Pons (tissue), 1 donor: ENCODE measurements at places on chromosomes 4 and X.

DNA sequence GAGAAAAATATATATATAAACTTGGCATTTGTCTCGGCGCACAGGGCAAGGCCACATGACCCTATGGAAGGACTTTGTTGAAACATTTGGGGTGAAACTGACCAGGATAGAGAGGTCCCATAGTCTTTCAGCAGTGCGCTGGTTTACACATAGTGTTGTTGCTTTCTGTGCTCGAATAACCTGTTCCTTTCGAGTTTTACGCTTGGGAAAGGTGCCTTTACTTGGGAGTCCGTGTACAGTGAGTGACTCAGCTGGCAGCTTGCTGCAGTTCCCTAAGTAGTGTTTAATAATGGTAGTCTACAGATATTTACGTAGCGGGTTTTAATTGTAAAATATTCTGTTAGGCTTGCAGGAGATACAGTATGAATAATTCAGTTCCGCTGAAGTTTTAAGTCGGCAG, 578 bp downstream of the APOOL start:
- peak; percentile 5 for DNase-seq

DNA sequence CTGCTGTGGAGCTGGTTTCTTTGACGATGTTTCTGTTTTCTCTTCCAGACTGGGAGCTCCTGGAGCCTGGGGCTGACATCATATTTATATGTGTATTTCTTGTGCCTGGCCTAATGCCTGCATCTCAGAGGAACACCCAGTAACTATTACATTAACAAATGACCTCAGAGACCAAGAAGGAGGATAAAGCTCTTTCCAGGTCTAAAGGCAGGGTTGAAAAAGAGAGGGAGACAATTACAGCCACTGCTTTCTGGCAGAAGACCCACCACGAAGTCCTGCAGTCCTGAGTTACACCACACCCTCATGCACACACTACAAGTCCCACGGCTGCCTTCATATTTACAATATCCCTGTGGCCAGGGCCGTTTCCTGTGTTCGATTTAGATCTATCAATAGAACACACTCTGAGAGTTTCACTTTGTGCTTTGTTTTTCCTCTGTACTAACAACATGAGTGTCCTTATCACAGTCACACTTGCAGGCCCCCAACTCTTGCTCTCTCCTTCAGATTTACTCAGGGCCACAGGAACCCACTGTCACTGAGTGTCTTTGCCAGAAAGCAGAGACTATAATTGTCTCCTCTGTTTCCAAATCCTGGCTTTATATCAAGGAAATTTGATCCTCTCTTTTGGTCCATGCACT, 535.5 kb downstream of the MID1IP1 start:
- DNase-seq = no peak

DNA sequence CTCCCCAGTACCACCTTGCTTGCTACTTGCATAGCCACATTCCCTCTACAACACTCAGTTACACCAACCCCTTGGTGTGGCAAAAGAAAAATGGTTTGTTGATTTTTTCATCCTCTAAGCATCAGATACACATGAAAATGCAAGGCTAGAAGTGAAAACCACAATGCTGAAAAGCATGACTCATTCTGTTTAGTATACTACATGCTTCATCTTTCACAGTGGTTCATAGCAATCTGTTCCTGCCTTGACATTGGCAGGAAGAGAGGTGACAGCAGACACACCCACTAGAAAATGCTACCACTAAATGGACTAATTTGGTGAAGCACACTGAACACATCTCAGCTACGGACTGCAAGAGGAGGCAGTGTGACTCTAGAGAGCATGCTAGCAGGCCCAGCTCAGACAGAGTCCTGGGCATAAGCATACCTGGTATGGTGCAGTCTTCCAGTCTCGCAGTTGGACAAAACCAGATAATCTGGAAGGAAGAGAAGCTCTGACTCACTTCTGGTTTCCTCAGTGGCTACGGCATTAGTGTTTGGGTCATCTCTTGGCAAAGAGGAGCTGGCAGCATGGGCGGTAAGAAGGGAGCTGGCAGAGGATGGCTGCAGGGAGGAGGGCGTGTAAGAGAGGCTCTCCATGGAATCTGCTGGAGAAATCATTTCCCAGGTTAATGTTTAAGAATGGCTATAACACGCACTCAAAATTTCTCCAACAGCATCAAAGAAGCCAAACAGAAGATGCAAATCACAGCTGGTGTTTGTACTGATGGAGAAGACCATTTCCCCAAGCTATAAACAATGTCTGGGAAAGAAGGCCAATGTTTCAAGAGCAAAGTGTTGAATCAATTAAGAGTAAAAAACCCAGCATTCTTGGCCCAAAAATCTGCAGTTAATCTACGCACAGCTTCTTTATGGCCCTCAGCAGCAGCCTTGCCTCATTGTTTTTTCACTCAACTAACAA, 37.8 kb downstream of the GAB3 start:
- DNase-seq = no peak

DNA sequence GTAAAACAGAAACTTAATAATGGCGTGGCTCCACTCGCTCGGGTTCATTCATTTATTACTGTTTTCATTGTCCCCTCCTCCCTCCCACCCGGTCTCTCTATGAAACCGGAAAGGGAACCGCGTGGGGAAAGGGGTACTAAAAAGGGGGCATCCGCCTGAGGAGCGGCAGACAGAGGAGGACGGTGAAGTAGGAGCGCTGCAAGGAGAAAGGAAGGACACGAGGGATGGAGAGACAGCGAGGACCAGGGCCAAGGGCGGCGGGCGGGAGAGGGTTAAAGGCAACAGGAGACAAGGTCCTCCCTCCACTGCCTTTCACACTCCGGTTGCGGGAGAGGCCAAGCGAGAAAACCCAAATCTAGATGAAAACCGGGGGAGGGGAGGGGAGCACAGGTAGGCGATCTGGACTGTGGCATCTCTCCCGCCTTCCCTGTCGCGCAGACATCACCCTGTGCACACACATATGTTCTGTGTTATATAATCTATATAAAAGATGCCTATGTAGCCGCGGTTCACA, 829 bp downstream of the ELOVL6 start:
- DNase-seq = peak; percentile 70

DNA sequence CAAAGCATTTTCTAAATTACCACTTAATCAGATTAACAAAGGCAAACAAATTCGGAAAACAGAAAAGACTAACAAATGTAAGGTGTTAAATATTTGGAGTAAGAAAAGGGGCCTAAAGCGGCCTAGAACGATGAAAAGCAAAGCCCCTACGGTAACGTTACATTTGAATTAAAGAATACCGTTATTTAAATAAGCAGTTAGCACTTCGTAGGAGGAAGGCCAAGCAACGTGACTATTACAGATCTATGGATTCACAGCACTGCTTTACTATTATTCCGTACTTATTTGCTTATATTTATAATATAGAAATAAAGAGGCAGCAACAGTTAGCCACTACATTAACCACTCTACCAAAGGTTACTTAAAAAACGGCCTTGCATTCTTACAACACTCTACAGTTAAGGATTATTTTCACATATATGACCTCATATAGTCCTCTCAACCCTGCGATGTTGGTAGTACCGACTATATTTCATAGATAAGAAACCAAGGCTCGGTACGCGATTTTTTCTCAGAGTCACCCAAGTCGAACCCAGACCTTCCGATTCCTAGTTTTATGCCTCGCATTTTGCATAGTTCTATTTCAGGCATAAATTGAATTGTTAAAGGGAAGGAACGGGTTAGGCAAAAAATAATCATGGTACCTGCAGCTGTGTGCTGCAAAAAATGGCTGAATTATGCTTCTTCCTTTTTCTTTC, 2.9 kb downstream of the KLHL15 start:
- peak; percentile 7 for DNase-seq

DNA sequence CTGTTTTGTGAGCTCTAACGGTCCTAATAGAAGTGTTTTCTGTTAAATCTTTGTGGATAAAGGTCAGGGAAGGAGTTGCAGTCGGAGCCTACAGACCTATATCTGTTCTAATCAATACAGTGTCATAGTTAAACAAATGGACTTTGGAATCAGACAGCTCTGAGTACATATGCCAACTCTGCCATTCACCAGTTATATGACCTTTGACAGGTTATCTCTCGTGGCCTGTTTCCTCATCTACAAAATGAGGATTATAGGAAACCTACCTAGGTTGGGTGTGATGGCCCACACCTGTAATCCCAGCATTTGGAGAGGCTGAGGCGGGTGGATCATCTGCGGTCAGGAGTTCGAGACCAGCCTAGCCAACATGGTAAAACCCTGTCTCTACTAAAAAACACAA, 89.7 kb downstream of the MID1IP1 start:
- DNase-seq = no peak

DNA sequence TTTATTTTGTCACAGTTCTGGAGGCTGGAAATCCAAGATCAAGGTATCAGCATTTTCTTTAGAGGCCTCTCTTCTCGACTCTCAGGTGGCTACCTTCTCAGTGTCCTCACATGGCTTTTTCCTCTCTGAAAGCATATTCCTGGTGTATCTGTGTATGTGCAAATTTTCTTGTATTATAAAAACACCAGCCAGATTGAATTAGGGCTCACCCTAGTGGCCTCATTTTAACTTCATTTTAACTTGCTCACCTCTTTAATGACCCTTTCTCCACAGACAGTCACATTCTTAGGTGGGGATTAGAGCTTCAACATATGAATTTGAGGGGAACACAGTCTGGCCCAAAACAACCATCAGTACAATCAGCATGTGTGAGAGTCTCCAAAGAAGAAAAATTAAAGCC, 542.4 kb upstream of the FAM241A start:
- no peak for DNase-seq

GRCh38 chrX:42384956-42385355, 393.0 kb downstream of the PPP1R2C start:
- peak; percentile 31 for DNase-seq

GRCh38 chr4:123825596-123826291, 429.1 kb downstream of the SPRY1 start:
- DNase-seq = no peak

GRCh38 chr4:182074810-182075209, 168.4 kb upstream of the TENM3 start:
- DNase-seq = no peak

GRCh38 chr4:148007792-148008191, 275.9 kb downstream of the ARHGAP10 start:
- no peak for DNase-seq

GRCh38 chr4:14892563-14892962, 109.7 kb upstream of the CPEB2 start:
- DNase-seq = no peak

GRCh38 chr4:65416891-65417290, 253.4 kb downstream of the EPHA5 start:
- DNase-seq = peak; percentile 8

- DNase-seq = no peak
These were observed 66.8 kb downstream of the POLA1 start for GRCh38 chrX:24760363-24761000.

GRCh38 chr4:38330321-38330720, 333.7 kb upstream of the KLF3 start:
- DNase-seq = no peak

DNA sequence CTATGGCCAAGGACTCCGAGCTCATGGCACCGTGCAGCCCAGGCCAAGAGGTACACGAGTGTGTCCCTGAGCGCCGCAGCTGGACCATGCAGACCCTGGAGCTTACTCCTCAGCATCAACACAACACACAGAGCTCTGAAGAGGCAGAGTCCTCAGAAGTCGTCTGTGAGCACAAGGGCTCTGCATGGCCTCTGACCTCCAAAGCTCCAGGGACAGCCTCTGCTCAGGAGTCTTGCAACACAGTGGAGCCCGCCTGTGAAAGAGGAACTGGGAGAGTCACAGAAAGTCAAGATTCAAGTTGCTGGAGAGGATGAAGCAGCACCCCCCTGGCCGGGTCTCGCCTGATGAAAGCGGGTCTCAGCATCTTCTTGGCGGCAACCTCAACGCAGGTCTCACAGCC, 2.9 kb downstream of the LRPAP1 start:
- peak; percentile 70 for DNase-seq

- no peak for DNase-seq
These were observed 465.4 kb upstream of the GRID2 start for GRCh38 chr4:91838181-91838861.

- DNase-seq = peak; percentile 17
These were observed 563.1 kb downstream of the INPP4B start for GRCh38 chr4:142282870-142283431.

DNA sequence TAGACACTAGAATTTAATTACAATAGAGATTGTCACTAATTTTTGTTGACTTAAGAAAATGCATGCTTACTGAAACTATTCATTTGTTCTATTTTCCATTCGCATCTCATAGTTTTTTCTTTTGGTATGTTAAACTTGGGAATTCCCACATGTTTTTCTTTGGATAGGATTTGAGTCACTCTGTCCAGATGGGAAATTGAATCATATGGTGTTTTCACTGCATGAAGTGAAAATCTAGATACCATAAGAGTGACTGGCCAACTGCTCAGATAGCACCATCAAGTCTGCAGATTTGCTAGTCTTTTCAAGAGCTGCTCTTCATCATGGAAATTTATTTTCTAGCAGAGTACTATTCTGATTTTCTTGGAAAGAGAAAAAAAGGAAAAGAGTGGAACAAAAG, 172.6 kb downstream of the FAM47B start:
- DNase-seq = no peak

GRCh38 chr4:150345207-150345744, 236.7 kb upstream of the MAB21L2 start:
- DNase-seq = no peak

GRCh38 chr4:87073199-87074120, 138.6 kb downstream of the AFF1 start:
- DNase-seq = peak; percentile 73

DNA sequence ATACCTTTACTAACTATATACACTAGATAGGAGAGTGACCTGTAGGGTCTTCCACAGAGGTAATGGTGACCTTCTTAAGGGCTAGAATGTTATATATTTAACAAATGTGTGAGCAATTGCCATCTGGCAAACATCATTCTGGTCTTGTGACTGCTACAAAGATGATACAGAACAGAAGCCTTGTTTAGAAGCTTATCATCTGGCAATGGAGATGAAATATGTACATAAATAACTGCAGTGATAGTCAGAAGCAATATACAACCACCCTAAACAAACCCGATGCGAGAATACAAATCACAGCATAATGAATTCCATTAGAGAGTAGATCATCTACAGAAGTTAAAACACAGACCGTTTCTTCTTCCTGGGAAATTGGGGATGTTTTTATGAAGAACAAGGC, 952.7 kb upstream of the SLIT2 start:
- DNase-seq = no peak

DNA sequence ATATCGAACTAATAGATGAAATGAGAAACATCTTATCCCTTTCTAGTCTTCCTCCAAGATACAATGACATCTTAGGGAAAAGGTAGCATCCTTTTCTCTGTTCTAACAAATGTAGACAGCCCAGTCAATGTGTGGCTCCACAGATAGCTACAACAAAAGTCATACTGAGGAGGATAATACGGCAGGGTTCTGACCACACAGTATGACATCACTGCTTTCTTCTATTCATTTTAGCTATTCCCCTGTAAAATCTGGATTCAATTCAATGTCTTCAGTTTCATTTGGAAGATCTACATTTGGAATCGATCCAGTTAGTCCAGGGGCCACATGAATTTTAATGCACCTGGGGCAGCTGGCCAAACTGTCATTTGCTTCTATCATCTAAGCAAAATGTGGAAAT, 51.4 kb downstream of the ENOX2 start:
- DNase-seq = no peak

GRCh38 chr4:18566970-18567799, 545.6 kb upstream of the LCORL start:
- DNase-seq = no peak

GRCh38 chrX:68648960-68649359, 1.5 kb downstream of the STARD8 start:
- no peak for DNase-seq

GRCh38 chr4:112736718-112737135, 99.8 kb downstream of the LARP7 start:
- no peak for DNase-seq

GRCh38 chr4:158161551-158162354, 11.1 kb downstream of the GASK1B start:
- peak; percentile 45 for DNase-seq

- DNase-seq = no peak
These were observed 225.7 kb upstream of the ARX start for GRCh38 chrX:25241461-25241860.
